Activated CD4-positive, CD25-positive, alpha-beta regulatory T cell treated with anti-CD3 and anti-CD28 coated beads, Interleukin-2, amount 50 U/mL, for 72 hours (primary cell): ENCODE measurements at places on chromosomes 2 and 18.
A peak's percentile ranks its signal among the peaks of the same experiment; 100 is the strongest.

DNA sequence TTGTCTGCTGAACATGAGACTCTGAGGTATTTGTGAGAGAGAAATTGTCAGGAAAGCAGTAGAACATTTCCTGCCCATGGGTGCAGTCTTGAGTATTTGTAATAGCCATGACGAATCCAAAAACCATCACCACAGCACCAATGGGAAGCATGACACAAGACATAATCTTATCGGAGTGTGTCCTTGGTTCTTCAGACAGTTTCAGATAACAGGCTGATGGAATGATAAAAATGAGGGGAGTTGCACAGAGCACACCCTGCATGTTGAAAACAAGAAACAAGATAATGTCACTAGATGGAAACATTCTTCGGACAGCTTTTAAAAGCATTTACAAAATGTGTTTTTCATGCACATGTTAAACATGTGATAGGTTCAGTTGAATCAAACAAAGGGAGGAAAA is 56.9 kb downstream of the SLC38A11 start:
- DNase-seq: no peak

DNA sequence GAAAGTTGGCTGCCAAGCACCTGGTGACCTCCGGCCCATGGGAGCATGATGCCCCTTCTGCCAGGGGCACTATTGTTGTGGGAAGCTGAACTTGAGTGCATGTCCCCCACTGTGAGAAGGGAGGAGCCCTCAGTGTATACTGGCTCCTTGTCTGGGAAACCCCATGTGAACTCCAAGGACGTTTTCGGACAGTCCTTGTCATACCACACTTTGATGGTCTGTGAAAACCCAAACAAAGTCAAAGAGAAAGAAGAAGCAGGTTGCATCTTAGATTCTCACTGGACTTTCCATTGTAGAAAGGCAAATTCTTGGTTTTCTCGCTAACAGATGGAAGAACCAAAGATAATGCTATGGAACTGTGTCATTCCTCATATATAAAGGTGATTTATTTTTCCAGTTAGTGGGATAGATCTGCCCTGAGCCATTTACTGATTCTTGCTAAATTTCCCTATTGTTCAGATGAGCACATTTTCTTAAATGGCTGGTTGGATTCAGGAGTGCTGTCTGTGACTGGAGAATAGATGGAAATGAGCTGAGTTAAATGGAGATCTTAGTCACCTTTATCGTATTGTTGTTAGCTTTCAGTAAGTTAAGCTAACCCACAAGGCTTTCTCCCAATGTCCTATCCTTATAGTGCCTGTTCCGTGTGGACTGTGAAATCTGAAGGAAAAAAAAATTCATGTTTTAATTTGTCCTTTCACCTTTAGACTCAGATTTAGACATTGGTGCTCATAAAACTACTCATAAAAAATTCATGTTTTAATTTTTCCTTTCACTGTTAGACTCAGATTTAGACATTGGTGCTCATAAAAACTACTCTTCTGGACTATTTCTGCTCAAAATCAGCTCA is 166.6 kb downstream of the ACTR3 start:
- no peak for DNase-seq

DNA sequence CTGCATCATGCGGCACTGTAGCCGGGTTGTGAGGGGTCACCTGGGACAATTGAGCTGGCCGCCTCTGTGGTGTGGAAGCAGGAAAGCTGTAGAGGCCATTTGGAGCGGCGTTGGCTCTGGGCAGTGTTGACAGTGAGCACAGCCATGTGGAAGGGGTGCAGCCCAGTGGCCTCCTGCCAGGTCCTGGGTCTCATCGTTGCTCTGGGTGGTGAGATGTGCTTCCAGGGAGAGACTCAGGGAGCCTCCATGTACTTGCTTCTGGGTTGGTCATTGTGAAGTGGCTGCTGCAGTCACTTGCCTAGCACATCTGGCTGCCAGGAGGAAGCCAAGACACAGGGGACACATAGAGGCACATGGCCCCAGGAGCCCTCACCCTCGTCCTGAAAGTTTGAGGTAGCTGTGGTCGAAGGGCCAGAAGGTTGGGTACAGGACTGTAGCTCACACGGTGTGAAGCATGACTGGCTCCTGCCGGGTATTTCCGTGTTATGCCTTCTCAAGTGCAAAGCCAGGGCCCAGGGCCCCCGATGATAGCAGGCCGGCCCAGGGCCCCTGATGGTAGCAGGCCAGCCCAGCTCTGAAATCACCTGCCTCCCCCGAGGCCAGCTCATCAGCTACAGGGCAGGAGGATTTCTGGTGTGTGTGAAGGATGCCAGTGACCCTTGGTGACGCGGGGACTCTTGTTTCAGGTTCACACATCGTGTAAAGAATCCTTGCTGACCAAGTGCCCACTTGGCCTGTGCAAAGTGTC is 82.6 kb downstream of the DGKD start:
- DNase-seq: peak; percentile 17

DNA sequence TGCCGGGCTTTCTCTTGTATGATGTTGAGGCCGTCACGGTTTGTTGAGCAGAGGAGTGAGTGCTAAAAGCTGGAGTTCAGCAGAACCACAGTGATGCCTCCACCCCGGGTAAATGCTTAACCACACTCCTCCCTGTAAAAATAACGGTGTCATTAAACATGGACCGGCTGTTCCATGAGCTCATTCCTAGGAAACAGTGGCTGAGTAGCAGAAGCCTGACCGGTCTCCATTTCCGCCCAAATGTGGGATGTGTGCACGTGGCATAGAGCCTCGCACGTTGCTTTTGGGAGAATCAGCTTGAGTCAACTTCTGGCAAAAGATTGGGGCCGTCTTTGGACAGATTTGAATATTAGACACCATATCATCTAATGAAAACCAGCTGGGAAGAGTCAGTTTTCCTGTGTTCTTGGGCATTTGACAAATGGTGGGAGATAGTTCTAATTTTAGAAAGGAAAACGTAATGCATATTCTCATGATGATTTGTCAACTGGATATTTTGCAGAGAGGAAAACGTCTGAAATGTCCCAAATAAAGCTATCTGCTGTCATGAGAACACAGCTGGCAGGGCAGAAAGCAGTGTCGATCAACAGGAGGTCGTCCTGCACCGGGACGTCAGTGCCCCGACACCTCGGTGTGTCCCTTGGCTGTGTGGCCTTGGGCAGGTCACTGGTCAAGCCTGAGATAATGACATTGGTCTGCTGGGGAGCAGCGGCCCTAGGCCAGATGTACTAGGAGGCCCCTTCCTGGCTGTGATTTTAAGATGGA is 42.4 kb downstream of the LRRFIP1 start:
- DNase-seq: no peak

DNA sequence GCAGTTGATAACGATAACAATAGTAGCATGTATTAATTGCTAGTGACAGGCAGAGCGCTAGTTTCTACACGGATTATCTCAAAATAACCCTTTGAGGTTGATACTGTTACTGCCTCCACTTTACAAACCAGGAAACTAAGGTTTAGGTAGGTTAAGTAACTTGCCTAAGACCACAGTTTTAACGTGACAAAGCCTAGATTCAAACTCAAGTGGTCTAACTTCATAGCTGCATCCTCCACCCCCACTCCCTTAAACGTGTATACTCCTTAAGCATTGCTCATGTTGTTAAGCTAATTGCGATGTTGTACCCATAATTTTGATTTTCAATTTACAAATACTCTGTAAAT is 1.2 kb downstream of the ME2 start:
- DNase-seq: no peak

- DNase-seq: no peak
These were observed 25.1 kb downstream of the ANXA4 start for GRCh38 chr2:69767034-69767433.

- DNase-seq: no peak
These were observed at the start of gene MCFD2 for GRCh38 chr2:46915281-46915810. TSS of gene MCFD2 (minus strand) at chr2:46915806. CDS start at chr2:46909171, 6,635 bp downstream.
